ENCODE measurements at places on chromosomes 2 and 18. TPM values are rescaled to one million over a fixed set of nuclear protein-coding genes. Genes with fewer than 3 reads are reported as not detected.

- peaks cover 7% of the 10 kb centered on the region for H3K27me3 ChIP-seq
- H3K4me3 ChIP-seq, result no peak overlapping the region
- no peaks in the 10 kb centered on the region for H3K4me1 ChIP-seq
- H3K36me3 ChIP-seq, result no peaks in the 10 kb centered on the region
Measured at GRCh38 chr18:48284743-48285142, 124.4 kb downstream of the ZBTB7C start.

GRCh38 chr2:317501-318424, 29.9 kb upstream of the ALKAL2 start:
- H3K4me1 ChIP-seq, result peaks cover 24% of the 10 kb centered on the region
- peak overlapping the region; percentile 68 for H3K4me3 ChIP-seq
- peaks cover 2% of the 10 kb centered on the region for H3K36me3 ChIP-seq
- peak overlapping the region; percentile 97 for H3K27ac ChIP-seq
- DNase-seq, result peak; percentile 50
- H3K27me3 ChIP-seq, result peaks cover 8% of the 10 kb centered on the region

IL1B gene
- total RNA-seq, result not detected

PTPRN gene
- 1.7 TPM for total RNA-seq

GRCh38 chr18:24108641-24109040, 30.2 kb upstream of the CABYR start:
- H3K4me1 ChIP-seq, result peaks cover 18% of the 10 kb centered on the region
- no peak for DNase-seq
- H3K36me3 ChIP-seq, result peaks cover 2% of the 10 kb centered on the region

DNA sequence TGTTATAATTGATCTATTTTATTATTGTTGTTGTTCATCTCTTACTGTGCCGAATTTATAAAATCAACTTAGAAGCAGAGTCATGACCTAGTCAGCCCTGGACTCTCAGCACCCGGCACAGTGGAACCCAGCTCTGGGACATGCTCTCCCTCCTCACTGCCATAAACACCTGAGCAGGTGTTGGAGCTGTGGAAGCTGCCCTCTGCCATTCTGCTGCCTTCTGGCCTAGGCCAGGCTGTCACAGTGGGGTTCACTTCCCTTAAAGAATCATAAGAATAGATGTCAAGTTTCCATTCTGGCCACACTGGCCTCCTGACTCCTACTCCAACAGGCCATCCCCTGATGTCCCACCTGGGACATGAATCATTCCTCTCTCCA, 192.2 kb downstream of the ZFP36L2 start:
- no peak for DNase-seq
- peaks cover 12% of the 10 kb centered on the region for H3K4me1 ChIP-seq
- no peaks in the 10 kb centered on the region for H3K36me3 ChIP-seq
- H3K4me3 ChIP-seq, result no peak overlapping the region
- H3K27me3 ChIP-seq, result no peaks in the 10 kb centered on the region
- no peak overlapping the region for H3K27ac ChIP-seq

DNA sequence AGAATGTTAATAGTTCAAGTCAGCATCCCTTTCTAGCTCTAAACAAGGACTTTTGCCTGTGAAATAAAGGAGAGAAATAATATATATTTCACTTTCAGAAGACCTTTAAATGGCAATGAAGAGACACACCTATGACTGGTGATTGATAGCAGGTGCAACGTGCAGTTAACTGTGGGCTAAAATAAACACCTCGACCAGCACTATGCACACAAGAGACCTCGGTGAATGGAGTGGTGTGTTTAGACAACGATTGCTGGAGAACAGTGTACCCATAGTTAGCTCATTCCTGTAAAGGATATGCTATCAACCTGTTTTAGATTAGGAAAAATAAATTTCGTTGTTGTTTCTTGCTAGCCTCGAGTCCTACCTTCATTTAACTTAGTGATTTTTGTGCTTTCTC, 143.4 kb downstream of the NR4A2 start:
- no peak overlapping the region for H3K27ac ChIP-seq
- no peak overlapping the region for H3K4me3 ChIP-seq
- H3K27me3 ChIP-seq, result no peaks in the 10 kb centered on the region
- H3K4me1 ChIP-seq, result peaks cover 16% of the 10 kb centered on the region
- H3K36me3 ChIP-seq, result no peaks in the 10 kb centered on the region
- DNase-seq, result no peak

TMEFF2 gene
- total RNA-seq, result not detected

GRCh38 chr2:109209412-109209811, 80.4 kb downstream of the SH3RF3 start:
- H3K27ac ChIP-seq, result no peak overlapping the region
- H3K4me3 ChIP-seq, result no peak overlapping the region
- H3K36me3 ChIP-seq, result no peaks in the 10 kb centered on the region

- H3K4me1 ChIP-seq, result no peaks in the 10 kb centered on the region
- no peak overlapping the region for H3K27ac ChIP-seq
- no peaks in the 10 kb centered on the region for H3K36me3 ChIP-seq
Measured at GRCh38 chr2:198374375-198375082, 570.1 kb downstream of the PLCL1 start.

DNA sequence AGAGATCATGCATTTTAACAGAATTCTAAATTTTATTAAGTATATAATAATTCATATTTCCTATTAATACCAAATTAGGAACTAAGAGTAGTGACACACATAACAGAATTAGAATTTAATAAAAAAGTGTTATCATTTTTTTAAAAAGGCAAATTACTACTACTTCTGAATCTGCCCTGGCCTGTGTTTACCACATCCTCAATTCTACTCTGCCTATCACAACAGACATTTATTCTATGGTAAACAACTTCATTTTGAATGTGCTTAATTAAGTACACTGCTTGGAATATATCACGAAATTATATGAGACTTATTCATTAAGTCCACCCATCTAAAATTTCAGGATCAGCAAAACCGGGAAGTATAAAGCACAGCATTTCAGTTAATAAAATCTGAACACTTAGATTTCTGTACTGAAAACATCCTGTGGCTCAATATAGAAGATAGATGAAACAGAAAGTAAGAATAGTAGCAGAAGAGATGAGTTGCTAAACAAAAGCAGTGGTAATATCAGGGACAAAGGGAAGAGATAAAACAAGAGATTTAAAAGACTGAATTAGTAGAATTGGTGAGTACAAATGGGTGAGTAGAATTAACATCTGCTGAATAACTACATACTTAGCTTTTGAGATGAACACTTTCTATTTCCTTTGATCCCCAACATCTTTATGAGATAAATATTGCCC, 3.7 kb downstream of the SMC6 start:
- peaks cover 24% of the 10 kb centered on the region for H3K4me1 ChIP-seq
- no peaks in the 10 kb centered on the region for H3K27me3 ChIP-seq
- peak overlapping the region; percentile 23 for H3K27ac ChIP-seq
- H3K4me3 ChIP-seq, result no peak overlapping the region

- peaks cover 64% of the 10 kb centered on the region for H3K4me1 ChIP-seq
- no peaks in the 10 kb centered on the region for H3K36me3 ChIP-seq
- DNase-seq, result no peak
- H3K4me3 ChIP-seq, result peak overlapping the region; percentile 88
- peak overlapping the region; percentile 64 for H3K27ac ChIP-seq
- no peaks in the 10 kb centered on the region for H3K27me3 ChIP-seq
Measured at GRCh38 chr2:96763511-96764252, 3.0 kb downstream of the CNNM4 start.

GRCh38 chr2:45857275-45857609, 205.8 kb downstream of the PRKCE start:
- peaks cover 41% of the 10 kb centered on the region for H3K4me1 ChIP-seq
- no peaks in the 10 kb centered on the region for H3K36me3 ChIP-seq
- H3K27me3 ChIP-seq, result no peaks in the 10 kb centered on the region
- H3K27ac ChIP-seq, result no peak overlapping the region

DNA sequence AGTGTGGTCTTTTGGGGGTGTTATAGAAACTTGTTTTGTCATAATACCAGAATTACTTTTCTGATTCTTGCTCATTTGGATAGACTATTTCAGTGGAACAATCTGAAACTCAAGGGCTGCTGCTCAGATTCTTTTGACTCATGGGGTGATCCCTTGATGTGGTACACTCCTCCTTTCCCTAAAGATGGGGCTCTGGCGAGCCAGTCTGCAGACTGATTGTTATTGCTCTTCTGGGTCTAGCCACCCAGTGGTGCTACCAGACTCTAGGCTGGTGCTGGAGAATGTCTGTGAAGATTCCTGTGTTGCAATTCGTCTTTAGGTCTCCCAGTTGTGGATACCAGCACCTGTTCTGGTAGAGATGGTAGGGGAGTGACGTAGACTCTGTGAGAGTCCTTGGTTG, 4.2 kb upstream of the MARS2 start:
- H3K27me3 ChIP-seq, result peaks cover 6% of the 10 kb centered on the region
- H3K4me1 ChIP-seq, result peaks cover 33% of the 10 kb centered on the region
- H3K27ac ChIP-seq, result peak overlapping the region; percentile 75
- H3K4me3 ChIP-seq, result peak overlapping the region; percentile 71
- peak; percentile 55 for DNase-seq

GRCh38 chr2:102053096-102053495, 61.3 kb downstream of the IL1R2 start:
- no peak overlapping the region for H3K4me3 ChIP-seq
- no peaks in the 10 kb centered on the region for H3K27me3 ChIP-seq
- peaks cover 47% of the 10 kb centered on the region for H3K4me1 ChIP-seq
- DNase-seq, result no peak
- no peaks in the 10 kb centered on the region for H3K36me3 ChIP-seq

CD8B2 gene
- 1.1 TPM for total RNA-seq

DNA sequence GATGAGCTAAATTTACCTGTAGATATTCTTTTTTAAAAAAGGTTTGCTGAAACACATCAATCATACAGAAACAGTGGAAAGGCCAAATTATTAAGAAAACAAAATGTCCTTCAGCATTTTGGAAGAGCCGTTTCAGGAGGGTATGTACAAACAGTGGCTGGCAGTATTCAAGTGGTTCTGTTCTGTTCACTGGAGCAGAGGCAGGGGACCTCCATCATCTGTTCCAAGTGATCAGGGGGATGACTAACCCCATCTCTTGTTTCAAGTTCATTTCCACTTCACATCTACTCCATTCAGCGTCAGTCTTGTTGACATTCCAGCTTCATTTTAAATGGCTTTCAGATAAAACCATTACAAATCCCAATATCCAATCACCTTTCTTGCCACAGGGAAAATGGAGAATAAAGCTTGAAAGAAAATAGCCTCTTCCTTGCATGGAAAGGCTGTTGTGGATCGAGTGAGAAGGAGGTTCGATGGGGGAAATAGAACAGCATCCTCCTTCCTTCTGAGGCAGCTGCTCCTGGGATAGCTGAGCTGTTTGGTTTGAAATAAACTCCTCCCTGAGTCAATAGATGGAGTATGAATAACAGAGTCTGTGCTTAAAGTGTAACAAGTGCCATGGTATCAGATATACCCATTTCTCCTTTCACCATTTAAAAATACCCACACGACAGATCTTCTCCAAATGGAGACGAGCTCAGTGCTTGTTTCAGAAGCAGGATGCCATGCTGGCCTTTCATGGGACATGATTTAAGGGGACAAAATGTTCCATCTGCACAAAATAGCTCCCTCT, 63.7 kb upstream of the OTOF start:
- no peak for DNase-seq
- no peaks in the 10 kb centered on the region for H3K4me1 ChIP-seq
- peaks cover 18% of the 10 kb centered on the region for H3K27me3 ChIP-seq
- no peaks in the 10 kb centered on the region for H3K36me3 ChIP-seq
- H3K27ac ChIP-seq, result no peak overlapping the region

- H3K27ac ChIP-seq, result no peak overlapping the region
- no peaks in the 10 kb centered on the region for H3K36me3 ChIP-seq
- H3K4me3 ChIP-seq, result no peak overlapping the region
- peaks cover 29% of the 10 kb centered on the region for H3K27me3 ChIP-seq
- H3K4me1 ChIP-seq, result no peaks in the 10 kb centered on the region
Measured at GRCh38 chr2:110955045-110955444, 165.7 kb upstream of the BCL2L11 start.

- no peak overlapping the region for H3K27ac ChIP-seq
- DNase-seq, result no peak
- H3K4me1 ChIP-seq, result no peaks in the 10 kb centered on the region
- H3K27me3 ChIP-seq, result no peaks in the 10 kb centered on the region
Measured at GRCh38 chr2:21451403-21451802, 327.6 kb downstream of the TDRD15 start.

C2orf78 gene
- total RNA-seq, result not detected

UGT1A8 gene
- total RNA-seq, result not detected

GRCh38 chr2:203341741-203342310, 13.6 kb downstream of the ABI2 start:
- H3K27ac ChIP-seq, result no peak overlapping the region
- DNase-seq, result no peak
- H3K4me3 ChIP-seq, result no peak overlapping the region
- H3K27me3 ChIP-seq, result no peaks in the 10 kb centered on the region
- H3K4me1 ChIP-seq, result peaks cover 5% of the 10 kb centered on the region

GRCh38 chr18:43265465-43265864, 11.8 kb downstream of the SYT4 start:
- no peaks in the 10 kb centered on the region for H3K27me3 ChIP-seq
- no peaks in the 10 kb centered on the region for H3K4me1 ChIP-seq
- no peak overlapping the region for H3K27ac ChIP-seq

DNA sequence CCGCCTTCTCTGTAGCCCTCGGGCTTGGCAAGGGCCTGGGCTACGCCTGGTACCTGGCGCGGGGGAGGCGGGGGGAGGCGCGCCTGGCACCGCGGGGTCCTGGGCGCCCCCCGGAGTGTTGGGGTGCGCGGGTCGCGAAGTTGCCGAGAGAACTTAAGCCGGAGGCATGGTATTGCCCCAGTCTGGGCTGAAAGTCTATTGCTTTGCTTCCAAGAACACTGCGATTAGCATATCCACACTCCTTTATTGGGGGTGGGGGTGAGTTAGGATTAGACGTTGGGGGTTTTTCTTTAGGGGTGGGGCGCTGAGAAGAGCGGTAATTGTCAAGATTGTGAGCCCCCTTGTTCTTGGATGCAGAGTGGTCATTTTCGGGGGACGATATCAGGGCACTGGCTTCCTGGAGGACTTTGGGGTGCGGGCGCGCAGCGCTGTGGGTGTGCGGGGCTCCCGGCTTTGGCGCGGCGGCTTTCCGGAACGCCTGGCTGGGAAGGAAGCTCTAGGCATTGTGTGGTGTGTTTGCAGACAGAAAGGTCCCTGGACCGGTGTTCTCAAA, 798 bp downstream of the TANC1 start:
- no peak overlapping the region for H3K27ac ChIP-seq
- peaks cover 2% of the 10 kb centered on the region for H3K36me3 ChIP-seq
- peak overlapping the region; percentile 89 for H3K4me3 ChIP-seq

- H3K36me3 ChIP-seq, result no peaks in the 10 kb centered on the region
- H3K4me1 ChIP-seq, result no peaks in the 10 kb centered on the region
- DNase-seq, result no peak
- H3K27ac ChIP-seq, result no peak overlapping the region
- peaks cover 63% of the 10 kb centered on the region for H3K27me3 ChIP-seq
Measured at GRCh38 chr2:224293976-224294375, 107.9 kb downstream of the FAM124B start.

GRCh38 chr2:18830962-18831361, 241.6 kb upstream of the NT5C1B start:
- no peaks in the 10 kb centered on the region for H3K36me3 ChIP-seq
- no peak for DNase-seq
- H3K27ac ChIP-seq, result no peak overlapping the region
- H3K4me3 ChIP-seq, result no peak overlapping the region
- no peaks in the 10 kb centered on the region for H3K27me3 ChIP-seq

GRCh38 chr2:109712123-109712449, 82.0 kb upstream of the RGPD5 start:
- no peak for DNase-seq
- no peak overlapping the region for H3K27ac ChIP-seq
- H3K27me3 ChIP-seq, result peaks cover 3% of the 10 kb centered on the region
- H3K36me3 ChIP-seq, result no peaks in the 10 kb centered on the region
- H3K4me3 ChIP-seq, result no peak overlapping the region

FAM237A gene
- total RNA-seq, result not detected

ACTG2 gene
- total RNA-seq, result not detected

Data from activated T-cell treated with anti-CD3 and anti-CD28 coated beads, Interleukin-2, amount 50 U/mL, for 72 hours (primary cell).